Choroid plexus epithelial cell (primary cell): ENCODE measurements at places on chromosomes 2 and 18.

DNA sequence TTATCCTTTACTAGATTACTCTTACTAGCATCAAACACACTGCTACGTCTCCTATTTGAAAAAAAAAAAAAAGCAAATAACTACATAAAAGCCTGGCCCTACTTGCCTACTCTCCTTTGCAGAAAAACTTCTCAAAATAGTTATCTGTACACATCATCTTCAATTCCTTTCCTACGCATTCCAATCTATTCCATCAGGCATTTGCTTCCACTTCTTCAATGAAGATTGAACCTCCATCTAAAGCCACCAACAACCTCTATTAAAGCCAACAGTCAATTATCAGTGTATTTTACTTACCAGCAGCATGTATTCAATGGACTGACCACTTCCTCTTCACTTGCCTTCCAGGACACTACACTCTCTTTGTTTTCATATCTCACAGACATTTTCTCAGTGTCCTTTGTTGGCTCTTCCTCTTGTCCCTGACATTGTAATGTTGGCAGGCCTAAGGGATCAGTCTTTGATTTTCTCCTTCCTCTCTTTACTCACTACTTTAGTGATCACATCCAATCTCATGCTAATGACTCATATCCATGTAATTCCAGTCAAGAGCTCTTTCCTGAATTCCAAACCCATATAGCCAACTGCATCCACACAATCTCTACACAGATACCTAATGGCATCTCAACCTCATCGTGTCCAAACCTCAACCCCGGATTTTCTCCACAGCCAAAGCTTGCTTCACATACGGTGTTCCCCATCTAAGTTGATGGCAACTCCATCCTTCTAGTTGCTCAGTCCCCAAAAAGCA, 131.3 kb downstream of the CCDC148 start:
- peak; percentile 19 for DNase-seq

DNA sequence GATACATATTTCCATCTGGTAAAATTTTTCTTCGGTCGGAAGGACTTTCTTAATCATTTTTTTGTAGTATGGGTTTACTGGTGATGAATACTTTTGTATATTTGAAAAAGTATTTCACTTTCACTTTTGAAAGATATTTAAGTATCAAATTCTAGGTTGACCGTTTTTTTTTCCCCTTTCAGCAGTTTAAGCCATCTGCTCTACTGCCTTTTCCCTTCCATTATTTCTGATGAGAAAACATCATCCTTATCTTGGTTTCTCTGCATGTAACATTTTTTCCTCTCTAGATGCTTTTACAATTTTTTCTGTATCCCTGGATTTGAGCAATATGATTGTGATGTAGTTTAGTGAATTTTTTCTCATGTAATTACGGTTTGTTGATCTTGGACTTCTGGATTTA, 87.0 kb downstream of the MTX2 start:
- DNase-seq = peak; percentile 65

DNA sequence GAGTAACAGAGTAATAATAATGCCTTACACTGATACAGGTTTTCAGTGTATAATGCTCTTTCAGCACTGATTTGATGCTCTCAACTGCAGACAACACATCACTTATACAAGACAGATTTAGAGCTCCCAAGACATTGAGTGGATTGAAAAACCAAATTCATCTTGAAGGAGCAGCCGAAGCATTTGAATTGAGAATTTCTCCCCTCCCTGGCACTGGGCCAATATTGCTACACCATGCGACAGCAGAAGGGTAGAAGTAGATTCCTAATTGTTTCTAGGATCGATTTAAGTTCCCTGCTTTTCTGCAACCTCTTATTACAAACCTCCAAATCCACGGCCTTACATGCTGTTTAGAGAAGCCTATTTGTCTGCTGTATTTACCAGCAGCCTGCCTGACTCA, 15.5 kb downstream of the CENPA start:
- no peak for DNase-seq

GRCh38 chr2:241386519-241386918, 30.4 kb downstream of the FARP2 start:
- DNase-seq = peak; percentile 51

GRCh38 chr18:22789600-22789999, 143.5 kb upstream of the RBBP8 start:
- DNase-seq = peak; percentile 12

DNA sequence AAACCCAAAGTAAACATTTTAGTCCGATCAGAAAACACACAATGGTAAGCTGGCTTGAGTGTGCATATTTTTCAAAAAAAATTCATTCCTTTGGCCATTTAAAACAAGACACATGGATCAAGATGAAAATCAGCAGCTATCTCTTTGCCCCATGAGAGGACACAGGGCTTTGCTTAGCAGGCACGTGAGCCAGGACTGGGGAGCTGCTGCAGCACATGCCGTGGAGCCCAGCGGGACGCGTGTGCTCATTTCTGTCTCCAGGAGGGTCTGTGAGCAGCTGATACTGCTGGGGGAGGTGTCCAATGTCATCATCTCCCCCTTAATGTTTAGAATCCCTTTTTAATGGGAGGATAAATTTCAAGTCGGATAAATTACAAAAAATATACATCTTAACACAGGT, 49.8 kb upstream of the CNGA3 start:
- DNase-seq = peak; percentile 9

DNA sequence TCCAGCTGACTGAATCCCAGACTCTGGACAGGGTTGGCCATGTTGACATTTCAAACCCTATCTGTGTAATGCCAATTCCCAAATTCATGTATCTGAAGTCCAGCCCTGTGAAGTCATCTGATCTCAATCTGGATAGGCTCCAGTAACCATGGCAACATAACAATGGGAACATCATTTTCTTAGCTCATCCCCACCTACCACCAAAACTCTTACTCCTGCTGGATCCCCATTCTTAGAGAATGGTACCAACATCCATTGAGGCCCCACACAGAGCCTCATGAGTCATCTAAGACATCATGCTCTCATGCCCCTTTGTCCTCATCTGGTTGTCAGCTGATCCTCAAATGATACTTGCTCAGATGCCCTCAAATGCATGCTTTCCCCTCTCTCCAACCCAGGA, 58.9 kb upstream of the TEX51 start:
- DNase-seq = no peak

DNA sequence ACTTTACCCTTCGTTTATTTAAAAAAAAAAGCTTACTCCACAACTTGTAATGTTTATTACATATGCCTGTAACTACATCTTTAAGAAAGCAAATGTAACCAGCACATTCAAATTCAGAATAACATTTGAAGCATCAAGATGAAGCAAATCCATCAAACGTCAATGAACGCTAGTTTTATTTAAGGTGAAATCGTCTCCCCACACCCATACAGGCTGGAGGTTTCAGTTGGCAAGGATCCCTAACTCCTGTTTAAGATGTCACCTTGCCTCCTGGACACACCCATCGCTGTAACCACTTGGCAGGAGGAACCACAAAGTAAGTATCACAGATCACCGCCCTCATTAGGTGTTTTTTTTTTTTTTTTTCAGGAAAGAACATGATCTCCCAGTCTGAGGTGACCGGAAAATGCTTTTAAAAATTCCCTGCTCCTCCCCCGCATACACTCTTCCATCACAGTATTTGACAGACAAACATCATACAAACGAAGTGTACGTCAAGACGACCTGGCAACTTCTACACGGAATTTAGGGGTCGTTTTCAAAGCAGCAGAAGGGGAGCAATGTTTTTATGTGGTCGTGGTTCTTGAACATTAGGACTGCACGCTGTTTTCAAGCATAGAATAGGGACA, 19.7 kb upstream of the STPG4 start:
- peak; percentile 58 for DNase-seq

DNA sequence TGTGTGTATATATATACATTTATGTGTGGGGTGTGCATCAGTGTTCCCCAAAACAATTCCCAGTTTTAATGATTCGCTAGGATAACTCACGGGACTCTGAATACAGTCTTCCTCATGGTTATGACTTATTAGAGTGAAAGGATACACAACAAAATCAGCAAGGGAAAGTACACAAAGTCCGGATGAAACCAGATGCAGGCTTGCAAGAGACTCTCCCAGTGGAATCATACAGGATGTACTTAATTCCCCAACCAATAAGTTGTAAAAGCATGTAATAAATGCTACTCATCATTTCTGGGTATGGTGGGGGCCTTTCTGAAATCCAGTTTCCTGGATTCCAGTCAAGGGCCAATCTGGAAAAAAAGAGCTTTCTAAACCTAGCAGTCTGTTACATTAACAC, 654.1 kb upstream of the SYT4 start:
- peak; percentile 14 for DNase-seq

DNA sequence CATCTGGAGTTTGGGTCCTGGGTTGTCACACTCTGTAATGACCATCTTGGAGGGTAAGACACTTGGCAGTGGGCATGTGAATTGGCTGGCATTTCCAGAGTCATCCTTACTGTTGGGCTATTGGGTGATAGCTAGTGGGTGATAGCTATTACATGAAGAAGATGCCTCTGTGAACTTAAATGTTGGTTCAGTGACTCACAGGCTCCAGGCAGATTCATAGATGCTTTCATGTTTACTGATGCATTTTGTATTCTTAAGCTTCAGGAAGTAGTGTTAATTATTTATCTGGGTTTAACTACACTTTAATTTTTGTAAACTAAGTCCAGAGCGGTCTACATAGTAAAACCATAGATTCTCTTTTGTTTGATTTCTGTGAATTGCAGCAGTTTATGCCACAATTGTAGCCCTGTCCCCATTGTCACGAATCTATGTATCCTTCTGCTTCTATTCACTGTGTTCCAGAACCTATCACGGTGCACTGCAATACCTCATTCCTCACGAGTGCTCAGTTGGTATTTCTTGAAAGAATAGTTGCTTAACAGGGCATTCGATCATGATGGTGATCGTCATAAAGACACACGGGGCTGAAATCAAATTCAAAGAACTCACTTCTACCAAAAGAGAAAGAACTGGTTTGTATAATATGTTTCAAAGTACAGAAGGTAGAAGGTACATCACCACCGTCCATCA, 79.7 kb downstream of the GBX2 start:
- no peak for DNase-seq

GRCh38 chr2:43298500-43298899, 72.1 kb upstream of the ZFP36L2 start:
- DNase-seq = no peak

DNA sequence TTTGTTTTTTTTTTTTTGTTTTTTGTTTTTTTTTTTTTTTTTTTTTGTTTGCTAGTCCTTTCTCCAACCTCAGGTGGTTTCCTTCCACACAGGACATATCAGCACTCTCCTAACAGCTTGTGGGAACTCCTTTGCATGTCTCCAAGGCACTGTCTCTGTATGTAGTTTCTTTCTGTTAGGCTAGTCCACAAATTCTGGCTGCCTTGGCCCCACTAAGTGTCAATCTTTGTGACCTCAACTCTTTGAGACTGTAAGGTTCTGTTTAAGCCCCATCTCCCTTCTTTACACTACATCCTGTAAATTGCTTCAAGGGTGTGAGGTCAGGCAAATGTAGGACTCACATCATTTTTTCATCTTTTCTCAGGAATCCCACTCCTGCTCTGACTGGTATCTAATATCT, 85.1 kb downstream of the NCOA1 start:
- no peak for DNase-seq

GRCh38 chr2:241645915-241646645, 8.6 kb downstream of the ATG4B start:
- no peak for DNase-seq
